CD8-positive, alpha-beta memory T cell (primary cell): ENCODE measurements at places on chromosomes 2 and 18. TPM values are rescaled to one million over a fixed set of nuclear protein-coding genes. Genes with fewer than 3 reads are reported as not detected.

CRACDL gene
- total RNA-seq: 0.22 TPM

CCDC102B gene
- 1.1 TPM for total RNA-seq

ZNF521 gene
- not detected for total RNA-seq

MC2R gene
- total RNA-seq: not detected

HOXD12 gene
- not detected for total RNA-seq

OTX1 gene
- not detected for total RNA-seq

ATP6V1B1 gene
- total RNA-seq: not detected

FAM110C gene
- 0.44 TPM for total RNA-seq

C2orf80 gene
- total RNA-seq: not detected

SLC23A3 gene
- total RNA-seq: 2.3 TPM

MAB21L4 gene
- total RNA-seq: not detected

POTEE gene
- 0.49 TPM for total RNA-seq

PIKFYVE gene
- total RNA-seq: 14.1 TPM

COA5 gene
- 26.7 TPM for total RNA-seq

IL1RL1 gene
- total RNA-seq: 0.22 TPM

DNA sequence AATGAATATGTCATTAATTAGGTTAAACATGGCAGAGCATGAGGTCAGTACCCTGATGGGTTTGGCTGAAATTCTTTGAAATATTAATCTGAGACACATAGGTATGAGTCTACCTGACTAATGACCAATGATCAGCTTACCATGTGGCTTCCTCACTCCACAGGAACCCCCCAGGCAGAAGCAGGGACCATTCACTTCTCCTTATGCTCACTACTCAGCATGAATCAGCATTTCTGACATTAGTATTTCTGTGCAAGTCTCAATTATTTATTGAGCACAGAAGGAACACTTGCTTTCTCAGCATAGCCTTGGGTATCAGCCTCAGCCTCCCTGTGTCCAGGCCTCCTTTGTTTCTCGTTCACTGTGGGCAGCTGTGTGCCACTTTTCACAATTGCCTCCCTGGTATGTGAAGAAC lies 9.3 kb upstream of the KCNE4 start:
- DNase-seq: no peak

GRCh38 chr2:23624915-23625314 lies 239.9 kb downstream of the KLHL29 start:
- DNase-seq: no peak

- no peak for DNase-seq
These were observed 156.7 kb downstream of the KLHL29 start for GRCh38 chr2:23541503-23542229.

DNA sequence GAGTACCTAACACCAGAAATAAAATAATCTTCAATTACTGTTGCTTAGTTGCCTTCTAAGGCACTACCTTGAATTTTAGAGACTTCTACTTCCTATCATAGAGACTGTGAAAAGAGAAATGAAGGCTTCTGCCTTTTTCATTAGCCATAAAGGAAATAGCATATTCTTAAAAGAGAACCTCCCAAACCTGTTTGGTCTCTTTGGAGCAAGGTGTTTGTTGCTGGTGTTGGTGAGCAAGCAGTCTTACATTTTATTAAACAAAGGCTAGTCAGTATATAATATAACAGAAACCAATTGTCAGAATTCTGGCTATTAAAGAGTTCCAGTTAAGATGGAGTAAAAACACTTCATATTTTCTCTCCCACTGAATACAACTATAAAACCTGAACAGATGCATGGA lies 116.4 kb downstream of the TAF4B start:
- DNase-seq: no peak

GRCh38 chr2:206858687-206859329 lies 80.5 kb upstream of the CPO start:
- no peak for DNase-seq

GRCh38 chr2:62661263-62661635 lies 44.3 kb upstream of the EHBP1 start:
- DNase-seq: no peak

GRCh38 chr18:46262856-46263255 lies 158.7 kb downstream of the HAUS1 start:
- no peak for DNase-seq

- no peak for DNase-seq
These were observed 90.3 kb upstream of the BCL2L11 start for GRCh38 chr2:111030260-111030891.

DNA sequence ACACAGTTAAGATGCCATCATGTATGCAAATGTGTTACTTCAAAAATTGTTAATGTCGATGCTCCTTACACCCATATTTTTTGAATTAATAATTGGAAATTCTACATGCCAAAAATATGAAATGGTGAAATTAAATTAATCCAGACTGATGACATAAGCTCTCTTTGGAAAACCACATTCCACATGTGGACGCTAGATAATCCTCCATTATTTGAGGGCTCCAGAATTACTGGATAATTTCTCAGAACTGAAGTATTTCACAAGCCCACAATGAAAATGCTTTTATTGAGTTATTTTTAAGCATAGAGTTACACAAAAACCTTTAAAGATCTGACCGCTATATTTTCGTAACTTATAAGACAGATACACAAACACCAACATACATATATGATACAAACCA lies 47.8 kb downstream of the FARSB start:
- DNase-seq: no peak

DNA sequence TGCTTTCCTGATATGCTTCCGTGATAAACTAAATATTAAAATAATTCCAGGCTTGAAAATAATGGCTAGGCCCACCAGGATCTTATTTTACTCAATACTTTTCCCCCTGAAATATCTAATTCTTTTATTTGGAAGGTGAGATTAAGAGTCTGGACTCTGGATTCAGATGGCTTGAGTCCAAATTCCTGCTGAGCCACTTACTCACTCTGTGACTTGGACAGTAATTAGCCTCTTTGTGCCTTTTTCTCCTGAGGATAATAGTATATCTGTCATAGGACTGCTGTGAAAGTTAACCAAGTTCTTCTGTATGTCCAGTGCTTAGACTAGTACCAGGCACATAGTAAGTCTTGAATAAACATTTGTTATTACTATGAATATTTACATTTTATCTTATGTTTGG lies 127.3 kb upstream of the ERBB4 start:
- no peak for DNase-seq

DNA sequence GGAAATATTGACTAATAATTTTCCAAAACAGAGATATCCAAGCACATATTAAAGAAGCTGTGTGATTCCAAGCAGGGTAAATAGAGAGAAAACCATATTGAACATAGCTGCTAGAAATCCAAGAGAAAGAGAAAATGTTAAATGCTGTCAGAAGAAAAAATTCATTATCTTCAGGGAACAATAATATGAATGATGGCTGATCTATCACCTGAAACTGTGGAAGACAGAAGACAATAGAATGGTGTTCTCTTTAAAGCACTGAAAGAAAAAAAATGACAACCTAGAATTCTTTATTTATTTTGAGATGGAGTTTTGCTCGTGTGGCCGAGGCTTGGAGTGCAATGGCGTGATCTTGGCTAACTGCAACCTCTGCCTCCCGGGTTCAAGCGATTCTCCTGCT lies 17.3 kb downstream of the PPP1CB start:
- no peak for DNase-seq

DNA sequence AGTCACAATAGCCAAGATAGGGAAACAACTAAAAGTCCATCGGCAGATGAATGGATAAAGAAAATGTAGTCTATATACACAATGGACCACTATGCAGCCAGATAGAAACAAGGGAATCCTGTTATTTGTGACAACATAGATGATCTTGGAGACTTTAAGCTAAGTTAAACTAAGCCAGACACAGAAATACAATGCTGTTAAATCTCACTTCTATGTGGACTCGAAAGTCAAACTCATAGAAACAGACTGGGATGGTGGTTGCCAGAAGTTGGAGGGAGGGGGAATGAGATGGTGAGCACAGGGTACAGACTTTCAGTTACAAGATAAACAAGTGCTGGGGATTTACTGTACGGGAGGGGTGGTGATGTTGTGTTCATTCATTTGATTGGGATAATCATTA lies 5.4 kb upstream of the CNDP1 start:
- no peak for DNase-seq

GRCh38 chr18:25237571-25238267 lies 114.2 kb downstream of the ZNF521 start:
- no peak for DNase-seq

DNA sequence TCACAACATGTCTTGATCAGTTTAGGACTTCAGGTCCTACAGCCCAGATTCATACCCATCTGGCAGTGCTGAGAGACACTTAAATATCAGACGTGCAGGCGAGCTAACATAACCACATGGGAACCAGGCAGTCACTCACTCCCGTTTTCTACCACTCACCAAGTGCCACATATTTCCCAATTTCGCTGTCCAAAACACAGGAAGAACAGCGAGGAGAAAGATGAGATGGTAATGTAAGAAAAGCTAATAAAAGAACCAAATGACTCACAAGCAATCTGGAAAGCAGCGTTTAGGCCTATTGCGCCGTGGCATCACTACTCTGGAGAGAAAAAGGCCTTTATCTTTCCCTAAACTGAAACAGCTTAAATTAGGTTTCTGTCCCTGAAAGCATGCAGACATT lies 647.8 kb upstream of the SLC39A10 start:
- no peak for DNase-seq

DNA sequence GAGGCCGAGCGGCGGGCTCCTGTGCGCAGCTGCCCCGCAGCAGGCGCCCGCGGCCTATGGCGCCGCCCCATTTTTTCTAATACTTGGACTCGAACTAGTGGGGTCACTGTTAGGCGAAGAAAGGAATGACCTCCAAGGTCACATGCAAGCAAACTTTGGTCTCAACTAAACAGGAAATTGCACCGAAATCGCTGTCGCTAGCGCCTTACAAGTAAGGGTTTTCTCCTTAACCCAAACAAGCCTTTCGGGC lies 339 bp downstream of the ACAA2 start:
- DNase-seq: no peak

DNA sequence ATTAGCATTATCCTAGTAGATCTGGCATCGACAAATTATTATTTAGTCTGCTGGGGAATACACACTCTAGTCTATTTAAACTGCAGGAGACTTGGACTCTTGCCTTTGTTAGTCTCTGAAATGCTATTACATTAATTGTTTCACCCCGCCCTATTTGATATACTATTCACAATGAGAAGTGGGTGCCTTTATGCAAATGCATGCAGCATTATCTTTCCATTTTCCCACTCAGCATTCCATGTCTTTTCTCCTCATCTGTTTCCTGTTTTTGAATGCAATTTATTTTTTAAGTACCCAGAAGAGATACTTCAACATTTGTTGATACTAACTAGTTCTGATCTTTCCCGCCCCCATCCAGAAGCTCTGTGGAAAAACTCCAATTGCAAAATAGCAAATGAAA lies 395.3 kb upstream of the NXPH2 start:
- no peak for DNase-seq

GRCh38 chr2:235468978-235469655 lies 24.7 kb upstream of the AGAP1 start:
- no peak for DNase-seq

DNA sequence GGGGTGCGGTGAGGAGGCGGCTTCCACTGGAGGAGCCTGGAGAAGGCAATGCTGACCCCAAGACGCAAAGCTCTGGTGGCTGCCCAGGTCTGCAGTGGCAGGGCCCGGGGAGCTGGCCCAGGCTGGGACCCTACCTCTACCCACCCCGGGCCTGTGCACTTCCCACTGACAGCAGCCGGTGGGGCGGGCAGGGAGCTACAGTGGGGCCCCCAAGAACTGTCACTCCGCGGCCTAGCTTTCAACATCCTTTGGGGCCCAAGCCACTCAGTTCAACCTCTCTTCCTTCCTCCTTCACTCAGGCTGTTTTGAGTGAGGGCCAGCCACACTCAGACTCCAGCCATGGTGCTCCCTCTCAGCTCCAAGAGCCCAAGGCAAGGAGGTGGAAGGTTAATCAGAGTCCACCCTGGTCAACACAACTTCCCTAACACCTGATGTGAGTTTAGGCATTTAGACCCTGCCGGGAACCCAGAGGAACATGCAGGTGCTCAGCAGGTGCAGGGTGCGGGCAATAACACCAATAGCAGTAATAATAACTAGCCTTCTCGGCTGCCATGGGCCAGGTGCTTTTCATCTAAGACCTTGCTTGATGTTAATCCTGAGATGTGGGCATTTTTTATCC lies 93.6 kb downstream of the ZFP36L2 start:
- DNase-seq: peak; percentile 69
